ENCODE measurements at places on chromosomes 13 and 19.

DNA sequence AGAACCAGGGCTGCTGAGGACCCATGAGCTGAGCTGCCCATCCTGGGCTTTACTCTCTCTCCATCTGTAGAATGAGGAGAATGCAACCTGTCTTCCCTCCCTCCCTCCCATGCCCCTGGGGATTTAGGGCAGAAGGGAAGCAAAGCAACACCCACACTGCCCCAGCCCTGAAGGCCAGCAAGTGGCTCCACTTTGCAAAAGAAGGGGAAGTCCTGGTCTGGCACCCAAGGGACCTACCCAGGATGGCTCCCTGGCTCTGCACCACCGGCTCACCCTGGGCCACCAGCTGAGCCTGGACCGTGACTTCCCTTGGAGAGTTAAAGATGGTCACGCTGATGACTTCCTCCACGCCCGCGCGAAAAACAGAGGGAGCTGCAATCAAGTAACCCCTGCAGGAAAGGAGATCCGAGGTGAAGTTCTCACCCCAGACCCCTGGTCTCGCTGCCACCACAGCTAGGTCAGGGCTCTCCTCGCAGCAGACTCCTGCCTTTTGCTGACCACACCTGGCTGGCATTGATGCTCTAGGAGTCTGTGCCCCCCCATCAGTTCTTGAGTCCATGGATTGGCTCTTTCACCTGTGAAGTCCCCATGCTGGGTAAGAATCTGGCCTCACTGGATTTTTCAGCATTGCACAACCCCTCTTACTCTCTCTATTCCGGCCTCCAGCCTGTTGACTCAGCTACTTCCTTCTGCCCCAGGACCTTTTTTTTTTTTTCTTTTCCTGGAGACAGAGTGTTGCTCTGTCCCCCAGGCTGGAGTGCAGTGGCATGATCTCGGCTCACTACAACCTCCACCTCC, 4.6 kb downstream of the CPAMD8 start:
- DNase-seq, result no peak

DNA sequence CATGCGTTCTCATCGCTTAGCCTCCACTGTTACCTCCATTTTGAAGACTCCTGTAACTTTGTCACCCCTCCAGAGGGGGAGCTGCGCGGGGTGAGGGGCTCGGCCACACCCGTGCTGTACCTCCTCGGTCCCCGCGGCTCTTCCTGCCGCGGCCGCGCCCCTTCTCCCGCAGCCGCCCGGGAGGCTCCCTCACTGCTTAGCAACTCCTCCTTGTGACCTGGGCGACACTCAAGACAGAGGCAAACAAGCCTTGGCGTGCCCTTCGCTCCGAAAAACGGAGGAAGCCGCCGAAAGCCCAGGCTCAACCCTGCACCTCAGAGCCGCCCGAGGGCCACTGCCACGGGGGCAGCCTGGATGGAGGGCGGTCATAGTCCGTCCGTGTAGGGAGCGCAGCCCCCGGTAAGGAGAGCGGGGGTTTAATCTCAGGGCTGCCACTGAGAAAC, 494.3 kb downstream of the FOXO1 start:
- DNase-seq, result no peak

- no peak for DNase-seq
These were observed 4.0 kb downstream of the CEBPA start for GRCh38 chr19:33298146-33298911.

DNA sequence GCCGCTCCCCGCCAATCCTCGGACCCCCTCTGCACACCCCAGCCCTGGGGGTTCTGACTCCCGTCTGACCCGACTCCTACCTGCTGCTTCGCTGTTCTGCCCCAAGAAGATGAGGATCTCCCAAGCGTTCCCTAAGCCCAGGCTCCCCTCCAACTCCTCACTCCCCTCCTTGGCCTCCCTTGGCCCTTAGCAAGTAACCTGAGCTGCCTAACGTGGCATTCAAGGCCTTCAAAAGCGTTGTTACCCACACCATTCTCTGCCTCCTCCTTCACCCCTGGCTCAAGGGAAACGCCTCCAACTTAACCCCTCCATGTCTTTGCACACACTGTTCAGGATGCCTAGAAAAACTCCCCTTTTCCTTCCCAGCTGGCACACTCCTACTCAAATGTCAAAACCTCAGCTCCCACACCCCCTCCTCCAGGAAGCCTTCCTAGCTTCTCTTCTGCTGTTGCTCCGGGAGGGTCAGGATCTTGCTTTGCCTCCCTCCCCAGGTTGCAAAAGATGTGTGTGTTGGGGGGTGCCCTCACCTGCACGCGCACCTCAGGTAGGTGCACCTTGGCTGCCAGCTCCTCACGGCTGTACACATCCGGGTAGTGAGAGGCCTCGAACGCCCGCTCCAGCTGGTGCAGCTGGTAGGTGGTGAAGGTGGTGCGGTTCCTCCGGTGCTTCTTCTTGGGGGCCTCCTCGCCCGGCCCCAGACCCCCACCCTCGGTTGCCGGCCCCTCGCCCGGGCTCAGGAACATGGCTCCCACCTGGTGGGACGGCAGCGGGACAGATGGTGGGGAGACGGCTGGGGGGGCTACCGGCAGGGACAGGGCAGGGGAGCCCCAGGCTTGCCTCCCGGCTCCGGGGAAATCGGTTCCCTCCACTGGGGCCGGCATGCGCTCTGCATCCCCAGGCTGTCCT, 775 bp downstream of the RAX2 start:
- no peak for DNase-seq

- no peak for DNase-seq
These were observed 58.3 kb upstream of the ZNF507 start for GRCh38 chr19:32287086-32287485.

DNA sequence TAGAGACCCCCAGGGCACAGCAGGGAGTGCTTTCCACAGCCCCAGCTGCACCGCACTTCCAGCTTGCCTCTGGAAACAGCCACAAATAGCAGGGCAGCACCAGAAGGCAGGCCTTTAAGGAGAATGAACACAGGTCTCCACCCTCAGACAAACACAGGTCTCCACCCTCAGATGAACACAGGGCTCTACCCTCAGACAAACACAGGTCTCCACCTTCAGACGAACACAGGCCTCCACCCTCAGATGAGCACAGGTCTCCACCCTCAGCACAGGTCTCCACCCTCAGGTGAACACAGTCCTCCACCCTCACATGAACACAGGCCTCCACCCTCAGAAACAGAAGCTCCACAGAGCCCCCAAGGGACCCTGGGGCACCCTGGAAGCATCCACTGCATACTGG, 51.7 kb downstream of the C1QTNF9 start:
- DNase-seq, result no peak

- no peak for DNase-seq
These were observed 1194.0 kb downstream of the PCDH9 start for GRCh38 chr13:66036024-66036614.

DNA sequence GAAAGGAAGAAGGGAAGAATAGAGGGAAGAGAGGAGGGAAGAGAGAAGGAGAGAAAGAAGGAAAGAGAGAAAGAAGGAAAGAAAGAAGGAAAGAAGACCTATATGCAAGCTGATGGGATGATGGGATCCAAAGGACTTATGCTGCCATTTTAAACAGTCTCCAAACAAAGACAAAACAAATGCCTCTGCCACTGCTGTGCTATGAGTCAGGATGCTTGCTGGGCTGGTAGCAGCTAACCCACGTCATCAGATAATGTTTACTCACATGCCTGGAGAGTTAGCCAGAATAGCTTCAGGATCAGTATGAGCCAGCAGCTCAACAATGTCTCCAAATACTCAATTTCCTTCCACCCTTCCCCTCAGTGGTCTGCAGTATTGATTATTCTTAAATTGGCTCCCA, 12.0 kb upstream of the ZNF274 start:
- no peak for DNase-seq

DNA sequence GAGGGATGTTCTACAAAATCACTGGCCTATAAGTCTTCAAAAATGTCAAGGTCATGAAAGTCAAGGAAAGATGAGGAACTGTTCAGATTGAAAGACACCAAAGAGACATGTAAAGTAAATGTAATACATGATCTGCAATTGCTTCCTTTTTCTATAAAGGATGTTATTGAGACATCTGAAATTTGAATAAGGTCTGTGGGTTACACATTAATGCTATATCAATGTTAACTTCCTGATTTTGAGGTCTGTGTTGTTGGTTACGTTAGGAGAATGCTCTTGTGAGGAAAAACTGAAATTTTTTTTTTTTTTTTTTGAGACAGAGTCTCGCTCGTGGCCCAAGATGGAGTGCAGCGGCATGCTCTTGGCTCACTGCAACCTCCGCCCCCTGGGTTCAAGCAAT, 197.4 kb downstream of the RGCC start:
- no peak for DNase-seq

- DNase-seq, result no peak
These were observed 3.2 kb downstream of the SERPINE3 start for GRCh38 chr13:51342706-51343105.

GRCh38 chr13:36282821-36283432, 14.7 kb downstream of the CCDC169 start:
- DNase-seq, result no peak

DNA sequence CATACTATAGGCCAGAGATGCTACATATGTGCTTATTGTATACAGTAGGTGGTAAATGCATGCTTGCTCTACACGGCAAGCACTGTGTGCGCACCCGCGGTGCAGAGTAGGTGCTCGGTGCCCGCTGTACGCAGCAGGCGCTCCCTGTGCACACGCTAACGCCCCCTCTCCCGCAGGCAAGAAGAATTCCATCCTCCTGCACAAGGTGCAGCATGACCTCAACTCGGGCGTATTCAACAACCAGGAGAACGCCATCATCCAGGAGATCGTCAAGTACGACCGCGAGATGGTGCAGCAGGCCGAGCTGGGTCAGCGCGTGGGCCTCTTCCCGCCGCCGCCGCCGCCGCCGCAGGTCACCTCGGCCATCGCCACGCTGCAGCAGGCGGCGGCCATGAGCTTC, 17.7 kb downstream of the POLRMT start:
- no peak for DNase-seq

GRCh38 chr13:48527955-48528354, 4.9 kb downstream of the RCBTB2 start:
- no peak for DNase-seq

DNA sequence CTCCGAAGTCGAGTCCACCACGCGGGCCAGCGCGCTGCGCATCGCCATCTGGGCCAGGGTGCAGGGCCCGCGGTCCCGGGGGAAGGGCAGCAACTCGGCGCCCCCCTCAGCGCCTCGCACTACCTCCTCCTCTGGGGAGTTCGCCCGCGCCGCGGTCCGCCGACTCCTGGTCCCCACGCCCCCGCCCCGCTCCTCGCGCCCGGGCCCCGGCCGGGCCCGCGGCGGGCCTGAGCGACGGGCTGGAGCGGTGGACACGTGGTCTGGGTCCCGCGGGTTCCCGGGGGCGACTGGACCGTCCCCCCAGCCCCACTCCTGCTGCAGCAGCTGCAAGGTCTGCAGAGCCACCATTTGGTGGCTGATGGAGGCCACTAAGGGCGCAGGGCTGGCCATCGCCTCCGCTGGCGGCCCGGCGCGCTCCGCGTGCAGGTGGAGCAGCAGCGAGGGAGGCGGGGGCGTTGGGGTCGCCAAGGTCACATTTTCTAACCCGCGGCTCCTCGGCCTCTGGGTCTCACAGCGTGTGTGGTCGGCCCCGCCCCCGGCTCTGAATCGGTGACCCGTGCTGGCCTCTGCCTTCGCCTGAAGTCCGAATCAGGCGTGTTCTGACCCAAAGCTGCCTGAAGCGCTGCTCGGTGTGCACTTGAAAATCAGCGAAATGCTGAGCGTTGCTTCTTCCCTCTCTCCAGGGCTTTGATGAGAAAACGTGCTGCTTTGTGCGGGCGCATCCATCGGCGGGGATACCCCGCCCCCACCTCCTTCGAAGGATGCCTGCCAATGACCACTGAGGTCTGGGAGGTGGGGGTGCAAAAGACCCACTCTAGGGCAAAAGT, at the start of gene DLEU7:
DLEU7 (minus strand) TSS at position 436 of the 827 bp plus-strand sequence; CDS start at position 390, 46 bp downstream.
- no peak for DNase-seq

GRCh38 chr19:16293118-16294091, 31.2 kb upstream of the KLF2 start:
- peak; percentile 86 for DNase-seq

GRCh38 chr13:24473686-24474085, 38.9 kb downstream of the PARP4 start:
- DNase-seq, result no peak

DNA sequence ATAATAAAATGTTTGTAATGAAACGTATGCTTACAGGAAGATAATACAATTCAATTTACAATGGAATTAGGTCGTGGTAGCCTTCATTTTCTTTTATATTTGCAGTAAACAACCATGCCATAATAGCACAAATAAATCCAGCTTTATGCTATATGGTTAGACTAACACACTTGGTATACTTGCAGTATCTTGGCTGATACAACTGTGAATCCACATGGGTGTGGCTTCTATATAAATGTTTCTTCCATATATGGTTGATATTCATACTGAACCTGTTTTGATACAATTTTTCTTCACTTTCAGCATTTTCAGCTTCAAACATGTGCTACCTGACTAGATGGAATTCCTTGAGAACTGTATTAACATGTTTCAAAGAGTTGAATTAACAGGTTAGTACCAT, 20.4 kb upstream of the SPRY2 start:
- DNase-seq, result no peak

DNA sequence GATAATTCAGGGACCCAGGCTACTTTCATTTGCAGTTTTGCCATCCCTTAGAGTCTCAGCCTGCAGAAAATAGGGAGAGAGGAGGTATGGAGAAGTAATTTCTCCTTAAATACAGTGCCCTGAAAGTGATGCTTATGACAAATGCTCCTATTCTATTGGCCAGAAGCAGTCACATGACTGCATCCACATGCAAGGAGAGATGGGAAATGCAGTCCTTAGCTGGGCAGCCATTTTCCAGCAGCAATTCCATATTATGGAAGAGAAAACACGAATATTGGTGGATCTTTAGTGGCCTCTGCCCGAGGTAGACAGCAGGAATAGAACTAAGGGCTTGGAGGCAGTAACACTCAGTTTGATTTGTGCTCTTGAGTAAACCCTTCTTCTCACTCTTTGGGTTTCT, 39.4 kb downstream of the VAV1 start:
- DNase-seq, result peak; percentile 38

- peak; percentile 8 for DNase-seq
These were observed 214.0 kb downstream of the ENOX1 start for GRCh38 chr13:43572656-43573360.
